ENCODE measurements at places on chromosomes 6 and 20.

GRCh38 chr20:50797142-50797541 lies 2.3 kb downstream of the BCAS4 start:
- no peak for DNase-seq

DNA sequence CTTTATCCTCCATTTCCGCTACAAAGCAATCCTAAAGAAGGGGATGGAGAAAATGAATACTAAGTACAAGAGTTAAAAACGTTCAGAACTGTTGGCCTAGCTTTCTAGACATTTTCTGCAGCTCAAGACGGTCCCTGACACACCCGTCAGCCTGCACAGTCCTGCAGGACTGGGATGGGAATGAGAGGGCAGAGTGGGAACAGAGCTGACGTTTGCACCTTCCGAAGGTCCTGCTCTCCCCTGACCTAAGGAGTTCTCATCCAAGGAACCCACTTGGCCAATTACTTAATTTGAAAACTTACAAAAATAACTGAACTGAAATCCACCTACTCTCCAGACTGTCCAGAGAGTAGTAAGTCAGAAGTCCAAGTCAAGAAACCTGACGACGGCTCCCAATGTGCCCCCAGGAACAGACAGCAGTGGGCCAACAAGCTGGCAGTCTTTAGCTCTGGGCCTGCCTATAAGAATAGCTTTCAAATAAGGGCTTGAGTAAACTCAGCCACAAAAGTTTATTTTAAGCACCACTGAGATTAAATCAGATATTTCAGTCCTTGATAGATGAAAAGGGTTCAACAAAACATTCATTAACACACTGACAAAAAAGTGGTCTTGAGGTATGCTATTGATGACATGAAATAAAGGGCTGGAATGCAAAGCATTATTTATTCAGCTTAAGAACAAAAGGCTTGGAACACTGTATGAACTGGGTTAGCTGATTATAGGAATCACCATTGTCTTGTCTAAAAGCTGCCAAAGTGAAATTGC lies 76.8 kb downstream of the CNKSR3 start:
- no peak for DNase-seq

DNA sequence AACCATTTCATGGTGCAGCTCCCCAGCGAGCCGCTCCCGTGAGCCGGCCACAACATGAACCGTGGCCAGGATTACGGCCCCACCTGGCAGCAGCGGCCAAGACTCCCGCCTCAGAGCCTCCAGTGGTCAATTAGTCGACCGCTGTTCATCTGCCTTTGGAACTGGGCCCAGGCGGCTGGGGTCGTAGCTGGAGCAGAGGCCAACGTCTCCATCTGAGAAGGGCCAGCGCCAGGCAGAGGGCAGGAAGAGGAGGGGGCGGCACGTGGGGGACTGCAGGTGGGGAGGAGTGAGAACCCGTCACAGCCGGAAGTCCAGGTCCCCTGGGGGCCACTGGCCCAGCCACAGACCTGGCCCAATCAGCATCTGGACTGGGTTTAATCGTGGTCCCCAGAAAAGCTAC lies 184.3 kb downstream of the TAF4 start:
- no peak for DNase-seq

- no peak for DNase-seq
Measured at GRCh38 chr20:10550204-10551118, 115.4 kb downstream of the SLX4IP start.

- DNase-seq = no peak
Measured at GRCh38 chr6:89970072-89970471, 75.8 kb downstream of the GJA10 start.

- DNase-seq = no peak
Measured at GRCh38 chr6:108288742-108289141, 6.1 kb upstream of the AFG1L start.

- DNase-seq = no peak
Measured at GRCh38 chr6:139778106-139778505, 403.7 kb upstream of the CITED2 start.

GRCh38 chr20:4230651-4231050 lies 215.3 kb upstream of the RNF24 start:
- no peak for DNase-seq

DNA sequence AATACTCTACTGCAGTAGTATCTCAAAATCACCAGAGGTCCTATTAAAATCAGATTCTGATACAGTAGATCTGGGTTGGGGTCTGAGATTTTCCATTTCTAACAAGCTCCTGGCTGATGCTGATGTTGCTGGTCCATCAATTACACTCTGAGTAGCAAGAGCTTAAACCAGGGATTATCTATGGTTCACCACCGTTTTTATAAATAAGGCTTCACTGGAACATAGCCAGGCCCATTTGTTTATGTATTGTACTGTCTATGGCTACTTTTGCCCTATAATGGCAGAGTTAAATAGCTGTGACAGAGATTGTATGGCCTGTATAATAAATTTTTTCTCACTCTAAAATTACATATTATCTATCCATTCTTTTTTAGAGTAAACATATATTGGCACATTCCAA lies 53.0 kb downstream of the NUDT3 start:
- DNase-seq = no peak

Measured in activated naive CD4-positive, alpha-beta T cell treated with anti-CD3 and anti-CD28 coated beads for 36 hours (primary cell).